A549 treated with DMSO at 1 μM for 4 hours (cell line): ENCODE measurements at places on chromosomes 5 and 9. TPM values are rescaled to one million over a fixed set of nuclear protein-coding genes. Genes with fewer than 3 reads are reported as not detected.

The TXNDC8 gene
- total RNA-seq: not detected in 5 replicates

The DMRT2 gene
- total RNA-seq: 0.09 to 0.10 TPM in 2 of 5 replicates, not detected in the others

The TPD52L3 gene
- not detected in 5 replicates for total RNA-seq

The MYO10 gene
- total RNA-seq: 67.4 to 95.9 TPM (median 83.8 TPM) in 5 replicates

The UBE2D2 gene
- total RNA-seq: 118 to 176 TPM (median 164 TPM) in 5 replicates

The OR1J2 gene
- total RNA-seq: 0.10 TPM in 1 of 5 replicates, not detected in the others

The SLC6A19 gene
- total RNA-seq: not detected in 5 replicates

The NIPBL gene
- 13.4 to 15.8 TPM (median 13.7 TPM) in 5 replicates for total RNA-seq

The KCNV2 gene
- total RNA-seq: not detected in 5 replicates

The PCSK5 gene
- total RNA-seq: 0.89 to 1.5 TPM (median 1.0 TPM) in 5 replicates

The CER1 gene
- total RNA-seq: not detected in 5 replicates

The SYK gene
- total RNA-seq: 0.01 to 0.09 TPM (median 0.09 TPM) in 3 of 5 replicates, not detected in the others

The DAB2IP gene
- 12.7 to 14.5 TPM (median 13.3 TPM) in 5 replicates for total RNA-seq

The OR1J4 gene
- total RNA-seq: 0.14 TPM in 1 of 5 replicates, not detected in the others
